ENCODE measurements at places on chromosomes 5 and 9.

- no peak for DNase-seq
Measured at GRCh38 chr5:94672746-94673145, 54.3 kb downstream of the SLF1 start.

GRCh38 chr5:173853370-173854131 lies 34.6 kb upstream of the CPEB4 start:
- no peak for DNase-seq

GRCh38 chr5:68216245-68217046 lies 890 bp downstream of the PIK3R1 start:
- peak; percentile 20 for DNase-seq

DNA sequence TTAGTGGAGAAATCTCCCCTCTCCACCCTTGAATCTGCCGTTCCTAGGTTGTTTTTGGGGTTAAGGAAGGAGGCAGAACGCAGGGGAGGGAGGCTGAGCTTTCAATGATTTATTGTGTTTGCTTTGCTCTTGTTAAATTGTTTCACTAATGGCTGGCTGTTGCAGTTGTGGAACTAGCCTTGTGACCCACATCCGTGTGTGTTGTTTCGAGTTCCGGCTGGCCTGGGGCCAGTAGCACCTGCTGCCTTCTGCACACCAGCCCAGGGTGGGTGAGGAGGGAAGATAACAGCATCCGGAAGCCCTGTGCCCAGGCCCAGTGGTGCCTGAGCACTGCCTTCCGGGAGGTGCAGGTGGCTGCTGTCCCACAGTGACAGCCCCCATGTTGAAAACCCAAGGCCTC lies 3.6 kb downstream of the ERGIC1 start:
- DNase-seq = no peak

GRCh38 chr9:84916769-84917168 lies 247.2 kb downstream of the NTRK2 start:
- no peak for DNase-seq

GRCh38 chr5:125154301-125155110 lies 408.1 kb upstream of the ZNF608 start:
- no peak for DNase-seq

GRCh38 chr5:122707796-122708195 lies 67.1 kb upstream of the SNX2 start:
- DNase-seq = no peak

DNA sequence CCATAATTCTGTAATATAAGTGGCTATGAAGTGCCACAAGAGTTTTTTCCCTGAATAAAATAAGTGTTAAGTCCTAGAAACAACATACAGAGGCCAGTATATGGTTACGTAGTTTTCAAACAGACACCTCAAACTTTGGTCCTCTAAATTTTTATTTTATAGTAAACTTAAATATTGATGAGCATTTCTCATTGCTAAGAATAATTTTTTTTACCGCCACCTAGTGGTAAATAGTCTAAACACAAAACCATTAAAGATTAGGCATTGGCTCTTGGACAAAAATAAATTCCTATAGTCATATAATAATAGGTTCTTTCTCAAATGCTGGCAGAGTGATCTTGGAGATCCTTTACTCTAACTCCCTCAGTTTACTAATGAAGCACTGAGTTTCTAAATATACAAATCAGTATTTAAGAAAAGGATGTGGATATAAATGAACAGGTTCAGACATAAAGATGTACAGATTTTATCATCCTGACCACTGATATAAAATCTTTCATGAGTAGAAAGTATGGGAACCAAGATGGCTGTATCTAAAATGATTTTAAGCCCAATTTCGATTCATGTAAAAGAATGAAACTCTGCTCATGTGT lies 136.2 kb downstream of the FANCC start:
- DNase-seq = no peak

- DNase-seq = no peak
Measured at GRCh38 chr5:2710910-2711309, 40.6 kb downstream of the IRX2 start.

GRCh38 chr9:113220467-113221002 lies 542 bp downstream of the FKBP15 start:
- DNase-seq = no peak

DNA sequence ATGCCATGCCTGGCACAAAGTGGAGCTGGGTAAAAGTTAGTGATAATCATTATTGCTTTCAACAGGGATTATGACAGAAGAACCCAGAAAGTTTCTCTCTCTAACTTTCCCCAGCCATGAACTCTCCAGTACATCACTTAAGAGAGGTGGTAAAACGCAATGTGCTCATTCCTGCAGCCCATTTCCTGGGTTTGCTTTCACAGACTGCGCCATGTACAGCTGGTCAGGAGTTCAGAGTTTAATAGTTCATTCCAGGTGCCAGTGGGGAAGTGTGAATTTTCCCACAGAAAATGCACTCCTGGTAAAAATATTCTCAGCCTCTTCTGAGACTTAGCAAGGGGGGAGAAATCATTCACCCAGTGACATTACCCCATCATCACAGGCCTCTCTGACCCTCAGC lies 35.5 kb downstream of the ADAM19 start:
- DNase-seq = no peak

- DNase-seq = peak; percentile 73
Measured at GRCh38 chr9:127927201-127927987, 3.2 kb downstream of the PIP5KL1 start.

GRCh38 chr5:82439750-82440445 lies 161.7 kb upstream of the RPS23 start:
- no peak for DNase-seq

DNA sequence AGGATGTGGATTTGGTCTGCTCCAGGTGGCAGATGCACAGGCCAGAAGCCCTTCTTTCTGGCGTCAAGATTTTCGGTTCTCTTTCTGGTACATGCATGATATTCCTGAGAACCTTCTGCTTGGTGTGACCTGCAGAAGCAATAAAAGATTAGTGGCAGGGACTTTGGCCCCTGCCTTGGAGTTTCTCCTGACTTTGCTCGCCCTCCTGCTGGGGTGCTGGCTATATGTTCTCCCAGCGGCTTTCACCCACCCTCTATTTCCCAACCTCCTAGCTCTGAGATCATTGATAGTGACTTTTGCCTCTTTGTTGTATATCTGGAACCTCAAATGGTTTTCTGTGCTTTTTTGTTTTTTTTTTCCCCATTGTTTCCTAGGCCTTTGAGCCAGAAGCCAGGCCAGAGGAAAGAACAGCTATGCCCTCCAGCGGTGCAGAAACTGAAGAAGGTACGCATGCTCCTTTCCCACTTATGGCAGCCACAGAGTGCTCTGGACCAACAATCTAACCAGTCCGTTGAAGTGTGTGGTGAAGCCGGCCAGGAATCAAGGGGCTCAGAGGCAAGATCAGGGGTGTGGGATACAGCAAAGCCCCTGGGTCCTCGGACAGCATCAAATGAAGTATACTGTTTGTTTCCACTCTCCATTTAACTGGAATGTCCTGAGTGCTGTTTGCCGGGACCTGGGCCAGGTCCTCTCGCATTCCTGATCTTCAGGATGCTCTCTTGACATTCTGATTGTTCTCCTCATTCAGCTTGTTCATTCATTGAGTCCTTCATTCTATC lies 154.5 kb downstream of the ARHGEF28 start:
- DNase-seq = no peak

- no peak for DNase-seq
Measured at GRCh38 chr9:92406477-92406876, 2.1 kb upstream of the OGN start.

GRCh38 chr5:125798307-125798706 lies 624.9 kb upstream of the GRAMD2B start:
- no peak for DNase-seq

GRCh38 chr5:5344606-5345005 lies 77.9 kb upstream of the ICE1 start:
- no peak for DNase-seq

GRCh38 chr5:67518227-67518626 lies 321.6 kb upstream of the CD180 start:
- DNase-seq = no peak

DNA sequence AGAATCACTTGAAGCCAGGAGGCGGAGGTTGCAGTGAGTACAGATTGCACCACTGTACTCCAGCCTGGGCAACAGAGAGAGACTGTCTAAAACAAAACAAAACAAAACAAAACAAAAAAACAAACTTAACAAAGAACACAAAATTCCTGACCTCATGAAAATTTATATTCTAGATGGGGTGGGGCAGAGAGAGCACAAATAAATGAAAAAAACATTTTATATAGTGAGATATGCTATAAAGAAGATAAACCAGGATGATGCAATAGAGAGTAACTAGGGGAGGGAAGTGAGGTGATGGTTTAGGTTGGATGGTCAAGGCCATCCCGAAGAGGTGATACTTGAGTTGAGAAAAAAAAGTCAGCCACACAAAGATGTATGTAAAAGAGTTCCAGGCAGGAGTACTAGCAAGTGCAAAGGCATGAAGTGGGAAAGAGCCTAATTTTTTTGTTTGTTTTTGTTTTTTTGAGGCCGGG lies 10.2 kb upstream of the LARS1 start:
- no peak for DNase-seq

DNA sequence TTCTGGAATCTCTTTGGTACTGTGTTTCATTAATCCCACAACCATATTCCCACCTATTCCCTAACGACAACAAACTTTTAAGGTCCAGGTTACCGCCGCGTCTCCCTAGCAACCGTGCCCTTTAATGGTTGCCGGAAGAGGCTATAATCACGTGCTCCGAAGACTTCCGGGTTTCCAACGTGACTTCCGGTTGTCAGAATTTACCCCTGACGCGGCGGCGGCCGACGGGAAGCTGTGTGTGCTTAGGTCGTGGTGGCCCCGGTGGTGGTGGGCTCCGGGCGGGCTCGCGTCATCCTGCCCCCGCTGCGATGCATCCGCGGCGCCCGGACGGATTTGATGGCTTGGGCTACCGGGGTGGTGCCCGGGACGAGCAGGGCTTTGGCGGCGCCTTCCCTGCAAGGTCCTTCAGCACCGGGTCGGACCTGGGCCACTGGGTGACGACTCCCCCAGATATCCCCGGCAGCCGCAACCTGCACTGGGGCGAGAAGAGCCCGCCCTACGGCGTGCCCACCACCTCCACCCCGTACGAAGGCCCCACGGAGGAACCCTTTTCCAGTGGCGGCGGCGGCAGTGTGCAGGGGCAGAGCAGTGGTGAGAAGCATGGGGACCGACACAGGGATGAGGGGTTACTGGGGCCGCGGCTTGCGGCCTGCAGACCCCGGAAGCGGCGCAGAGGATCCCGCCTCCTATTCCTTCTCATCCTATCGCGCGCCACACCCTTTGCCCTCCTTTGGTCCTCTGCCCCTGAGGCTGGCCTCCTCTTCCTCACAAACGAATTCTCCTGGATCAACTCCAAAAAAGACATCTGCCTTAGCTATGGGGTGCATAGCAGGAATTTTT lies at the start of gene SLC25A46:
TSS of gene SLC25A46 (plus strand) at position 196 of the 840 bp plus-strand sequence. CDS start at position 309, 113 bp downstream.
- DNase-seq = peak; percentile 74

- DNase-seq = no peak
Measured at GRCh38 chr5:7850395-7851239, at the start of gene CFAP90. CFAP90 (minus strand) TSS chr5:7851133; CDS start chr5:7851021, 112 bp downstream.

DNA sequence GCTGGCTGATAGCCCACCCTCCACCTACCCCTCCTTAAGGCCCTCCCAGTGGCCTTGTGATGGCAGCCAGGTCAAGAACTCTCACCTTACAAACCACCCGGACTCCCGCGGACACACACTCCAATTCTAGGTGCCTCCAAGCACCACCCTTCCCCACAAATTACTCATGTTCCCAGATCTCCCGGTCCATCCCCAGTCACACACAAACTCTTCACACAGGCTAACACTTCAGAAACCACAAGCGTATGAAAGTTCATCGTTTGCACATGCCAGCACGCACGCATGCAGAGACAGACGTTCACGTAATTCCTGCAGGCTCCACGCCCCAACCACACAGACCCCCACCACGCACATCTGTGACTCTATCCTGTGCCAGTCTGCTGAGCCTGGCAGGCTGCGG lies 18.0 kb downstream of the NR5A1 start:
- DNase-seq = no peak

DNA sequence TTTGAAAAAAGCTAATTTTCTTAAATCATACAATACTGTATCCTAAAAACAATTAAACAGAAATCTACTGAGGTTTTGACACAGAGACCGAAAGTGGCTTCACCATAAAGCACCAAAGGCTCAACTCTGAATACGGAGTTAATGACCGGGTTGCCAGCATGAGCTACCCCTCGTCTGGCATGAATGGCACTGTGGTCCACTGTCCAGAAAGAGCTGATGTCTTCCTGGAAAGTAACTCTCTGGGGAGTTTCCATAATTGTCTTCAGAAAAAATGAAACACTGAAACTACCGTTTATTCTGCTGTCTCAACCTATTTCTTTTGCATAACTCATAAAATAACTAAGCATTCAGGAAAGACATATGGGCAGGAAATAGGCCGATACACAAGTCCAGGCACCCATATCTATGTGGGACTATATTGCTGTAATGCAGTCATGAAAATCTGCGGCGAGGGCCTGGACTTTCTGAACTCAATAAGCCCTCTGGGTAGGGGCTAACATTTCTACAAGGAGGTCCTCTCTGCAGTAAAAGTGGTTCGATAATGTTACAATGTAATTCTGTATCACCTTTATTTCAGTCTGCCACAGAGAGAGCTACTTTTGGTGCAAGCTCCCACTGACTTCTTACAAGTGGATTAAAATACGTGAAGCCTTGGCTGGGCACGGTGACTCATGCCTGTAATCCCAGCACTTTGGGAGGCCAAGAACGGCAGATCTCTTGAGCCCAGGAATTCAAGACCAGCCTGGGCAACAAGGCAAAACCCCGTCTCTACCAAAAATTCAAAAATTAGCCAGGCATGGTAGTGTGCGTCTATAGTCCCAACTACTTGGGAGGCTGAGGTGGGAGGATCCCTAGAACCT lies 52.4 kb downstream of the ANKH start:
- DNase-seq = no peak

- no peak for DNase-seq
Measured at GRCh38 chr5:89421035-89421434, 538.1 kb upstream of the MEF2C start.

- no peak for DNase-seq
Measured at GRCh38 chr5:2741956-2742355, 9.5 kb downstream of the IRX2 start.

DNA sequence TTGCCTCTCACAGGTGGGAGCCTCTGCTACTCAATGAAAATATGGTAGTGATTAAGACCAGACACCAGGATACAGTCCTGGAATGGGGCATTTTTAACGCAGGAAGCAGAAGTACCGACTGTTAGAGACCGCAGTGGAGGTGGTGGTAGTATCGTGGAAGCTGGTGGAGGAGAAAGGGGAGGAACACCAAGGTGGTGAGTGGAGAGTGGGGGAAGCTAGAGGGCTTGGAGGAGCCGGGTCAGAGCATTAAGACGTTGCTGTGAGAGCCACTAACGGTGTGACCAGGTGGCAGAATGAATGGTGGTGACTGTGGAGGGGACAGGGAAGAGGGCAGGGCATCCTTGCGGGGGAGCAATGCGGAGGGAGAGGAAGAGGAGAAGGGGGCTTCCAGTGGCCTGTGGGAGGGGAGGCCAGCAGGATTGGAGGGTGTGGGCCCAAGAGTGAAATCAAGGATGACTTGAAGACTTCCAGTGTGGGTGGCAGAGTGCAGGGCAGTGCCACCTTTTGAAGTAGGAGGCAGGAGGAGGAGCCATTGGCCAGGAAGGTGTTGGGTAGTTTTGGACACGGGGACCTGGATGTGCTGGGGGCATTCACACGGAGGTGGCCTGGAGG lies 1.6 kb upstream of the UBAC1 start:
- DNase-seq = no peak

Data from activated CD4-positive, alpha-beta T cell treated with anti-CD3 and anti-CD28 coated beads for 24 hours (primary cell).